Left kidney (tissue), 8 donors: ENCODE measurements at places on chromosomes 13 and 19. TPM values are rescaled to one million over a fixed set of nuclear protein-coding genes. Genes with fewer than 3 reads are reported as not detected.

The SELENOV gene
- polyA plus RNA-seq = 10.1 TPM

The RFPL4A gene
- not detected for polyA plus RNA-seq

The LSR gene
- 46.0 TPM for polyA plus RNA-seq

The FCHO1 gene
- 1.6 TPM for polyA plus RNA-seq

The TRPC4 gene
- 7.9 TPM for polyA plus RNA-seq

The ZNF296 gene
- polyA plus RNA-seq = 0.98 TPM

The SIGLEC10 gene
- 1.6 TPM for polyA plus RNA-seq

The ZNF799 gene
- 9.3 TPM for polyA plus RNA-seq

The DMPK gene
- polyA plus RNA-seq = 71.9 TPM

The QPCTL gene
- polyA plus RNA-seq = 9.6 TPM

The LAIR1 gene
- polyA plus RNA-seq = 3.2 TPM

The ZNF700 gene
- polyA plus RNA-seq = 29.6 TPM

The PSG5 gene
- polyA plus RNA-seq = 0.12 TPM

The INAFM1 gene
- 6.5 TPM for polyA plus RNA-seq

The WBP4 gene
- polyA plus RNA-seq = 28.2 TPM

The SIGLEC6 gene
- polyA plus RNA-seq = not detected

The FAM216B gene
- not detected for polyA plus RNA-seq

The SOHLH2 gene
- polyA plus RNA-seq = 4.8 TPM

The NDUFB7 gene
- polyA plus RNA-seq = 67.4 TPM

The CCL25 gene
- 0.15 TPM for polyA plus RNA-seq

The UCHL3 gene
- 35.1 TPM for polyA plus RNA-seq

The LIM2 gene
- 0.18 TPM for polyA plus RNA-seq

The ZNF224 gene
- polyA plus RNA-seq = 50.2 TPM

The KISS1R gene
- 0.25 TPM for polyA plus RNA-seq

The MCEMP1 gene
- polyA plus RNA-seq = not detected

The RNF17 gene
- 0.22 TPM for polyA plus RNA-seq

The N4BP2L1 gene
- 29.9 TPM for polyA plus RNA-seq

The ELSPBP1 gene
- 0.25 TPM for polyA plus RNA-seq
